ENCODE measurements at places on chromosomes 4 and X.

DNA sequence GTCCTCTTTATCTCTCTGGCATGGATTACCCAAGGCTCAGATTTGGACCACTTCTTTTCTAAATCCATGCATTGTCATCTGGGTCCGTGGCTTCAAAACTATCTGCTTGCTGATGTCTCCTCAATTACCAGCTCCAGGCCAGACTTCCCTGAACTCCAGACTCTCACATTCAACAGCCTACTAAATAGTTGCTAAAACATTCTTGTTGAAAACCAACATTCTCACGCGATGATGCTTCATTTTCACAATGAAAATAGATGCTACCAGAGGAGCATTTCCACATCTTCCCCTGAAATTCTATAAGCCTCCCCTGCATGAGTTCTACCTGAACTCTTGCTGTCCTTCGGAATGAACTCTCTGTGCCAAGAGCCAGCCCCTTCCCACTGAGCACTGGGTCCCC lies 5.2 kb upstream of the TLR6 start:
- DNase-seq: no peak

- DNase-seq: no peak
These were observed 63.9 kb downstream of the TRAPPC11 start for GRCh38 chr4:183722731-183723560.

- DNase-seq: no peak
These were observed 23.4 kb downstream of the ELF2 start for GRCh38 chr4:139153411-139154133.

DNA sequence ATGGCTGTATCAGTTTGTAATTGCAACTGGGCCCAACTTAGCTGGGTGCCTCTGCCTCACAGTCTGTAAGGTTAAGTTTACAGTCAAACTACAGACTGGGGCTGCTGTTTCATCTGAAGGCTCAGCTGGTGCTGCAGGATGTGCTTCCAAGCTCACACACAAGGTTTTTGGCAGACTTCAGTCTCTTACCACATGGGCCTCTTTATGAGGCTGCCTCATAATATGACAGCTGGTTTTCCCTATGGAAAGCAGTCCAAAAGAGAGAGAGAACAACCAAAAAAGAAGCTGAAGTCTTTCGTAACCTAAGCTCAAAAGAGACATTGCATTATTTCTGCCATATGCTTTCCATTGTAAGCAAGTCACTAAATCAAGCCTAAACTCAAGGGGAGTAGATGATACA lies 271.7 kb downstream of the DCTD start:
- no peak for DNase-seq

DNA sequence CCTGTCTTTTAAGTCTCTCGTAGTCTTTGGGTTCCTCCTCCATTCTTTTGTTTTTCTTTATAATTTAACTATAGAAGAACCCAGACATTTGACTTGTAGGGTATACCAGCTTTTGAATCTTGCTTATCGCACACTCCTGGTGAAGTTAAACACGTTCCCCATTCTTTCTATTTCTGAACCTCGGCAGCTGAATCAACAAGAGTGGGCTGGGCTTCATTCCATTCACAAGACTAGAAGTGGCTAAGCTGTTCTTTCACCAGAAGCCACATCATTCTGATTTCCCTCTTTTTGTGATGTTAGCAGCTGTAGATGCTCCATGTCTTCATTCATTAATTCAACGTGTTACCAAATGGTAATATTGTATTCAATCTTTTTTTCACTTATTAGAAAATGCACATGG lies 167.9 kb downstream of the CORIN start:
- DNase-seq: no peak

DNA sequence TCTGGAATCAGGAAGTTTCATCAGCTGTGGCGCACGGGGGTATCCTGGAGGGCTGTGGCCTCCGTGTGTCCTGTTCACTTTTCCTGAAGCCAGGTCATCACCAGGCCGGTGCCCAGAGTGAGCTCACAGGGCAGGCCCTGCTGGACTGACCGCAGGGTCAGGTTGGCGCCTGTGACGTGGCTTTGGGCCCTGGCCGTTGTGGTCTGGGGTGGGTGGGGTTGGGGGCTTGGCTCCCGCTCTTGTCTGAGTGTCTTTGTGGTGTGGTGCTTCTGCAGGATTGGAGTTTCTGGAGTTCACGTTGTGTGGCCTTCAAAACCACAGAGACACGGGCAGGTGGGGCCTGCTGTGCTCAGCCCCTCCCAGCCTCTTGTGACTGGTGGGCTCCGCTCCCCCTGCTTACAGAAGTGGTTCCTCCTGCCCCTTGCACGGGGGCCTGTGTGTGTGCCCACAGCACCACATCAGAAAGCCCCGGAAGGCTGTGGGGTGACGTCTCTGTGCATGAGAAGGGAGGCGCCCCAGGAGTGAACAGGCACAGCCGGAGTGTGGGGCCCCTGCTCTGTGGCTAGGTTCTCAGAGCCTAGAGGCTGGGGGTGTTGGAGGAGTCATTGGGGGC lies 9.5 kb downstream of the RGS12 start:
- DNase-seq: no peak

DNA sequence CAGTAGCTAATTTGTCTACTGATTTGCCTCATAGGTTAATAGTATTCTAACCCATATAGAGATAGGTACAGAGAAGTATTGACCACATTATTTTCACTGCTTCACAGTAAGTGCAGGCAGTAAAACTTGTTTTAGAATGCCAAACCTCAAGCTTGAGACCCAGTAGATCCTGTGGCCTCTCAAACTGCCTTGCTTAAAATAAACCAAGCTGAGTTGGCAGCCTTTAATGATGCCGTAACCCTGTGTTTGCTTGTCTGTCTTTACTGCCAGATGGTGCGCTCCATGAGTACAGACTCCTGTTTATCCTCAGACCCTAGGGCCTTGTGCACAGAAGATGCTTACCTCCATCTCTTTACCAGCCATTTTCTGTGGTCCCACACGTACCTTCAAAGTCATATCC lies 50.8 kb downstream of the ANXA3 start:
- no peak for DNase-seq

GRCh38 chr4:16079046-16079445 lies 4.8 kb downstream of the PROM1 start:
- no peak for DNase-seq

- no peak for DNase-seq
These were observed 487.4 kb downstream of the INPP4B start for GRCh38 chr4:142358656-142359055.

DNA sequence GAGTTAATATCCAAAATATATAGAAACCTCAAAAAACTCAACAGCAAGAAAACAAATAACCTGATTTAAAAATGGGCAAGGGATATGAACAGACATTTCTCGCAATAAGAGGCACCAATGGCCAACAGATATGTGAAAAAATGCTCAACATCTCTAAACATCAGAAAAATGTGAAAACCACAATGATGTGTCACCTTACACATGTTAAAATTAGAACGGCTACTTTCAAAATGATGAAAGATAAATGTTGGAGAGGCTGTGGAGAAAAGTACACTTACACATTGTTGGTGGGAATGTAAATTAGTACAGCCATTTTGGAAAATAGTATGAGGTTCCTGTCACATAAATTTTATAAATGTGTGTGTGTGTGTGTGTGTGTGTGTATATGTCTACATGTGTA lies 731.3 kb downstream of the DMD start:
- no peak for DNase-seq

- DNase-seq: no peak
These were observed 12.3 kb downstream of the SCARB2 start for GRCh38 chr4:76201276-76201675.

DNA sequence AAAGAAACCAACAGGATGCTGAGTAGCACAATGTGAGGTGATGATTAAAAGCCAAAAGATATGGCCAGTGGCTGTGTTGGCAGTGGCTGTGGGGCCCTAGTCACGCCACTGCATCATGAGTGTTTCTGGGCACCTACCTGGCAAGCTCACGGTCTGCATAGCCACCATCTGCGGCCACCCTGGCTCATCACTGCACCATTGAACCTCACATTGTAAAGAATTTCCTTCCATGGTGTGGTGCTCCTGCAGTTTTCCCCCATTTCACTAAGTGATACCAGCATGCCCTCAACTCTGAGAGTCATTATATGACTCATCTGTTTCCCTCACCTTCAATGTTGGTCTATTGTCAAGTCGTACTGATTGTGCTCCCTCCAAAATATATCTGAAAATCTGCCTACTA lies 45.5 kb upstream of the CLNK start:
- no peak for DNase-seq

- peak; percentile 64 for DNase-seq
These were observed 144.6 kb upstream of the NOCT start for GRCh38 chr4:138870737-138871554.

GRCh38 chr4:147633113-147633512 lies 15.9 kb downstream of the TMEM184C start:
- no peak for DNase-seq

- DNase-seq: no peak
These were observed 579.4 kb downstream of the GRXCR1 start for GRCh38 chr4:43471950-43472349.

GRCh38 chr4:52836678-52837077 lies 25.4 kb upstream of the RASL11B start:
- DNase-seq: peak; percentile 35

- DNase-seq: no peak
These were observed 63.7 kb upstream of the PLAC1 start for GRCh38 chrX:134721766-134722532.

DNA sequence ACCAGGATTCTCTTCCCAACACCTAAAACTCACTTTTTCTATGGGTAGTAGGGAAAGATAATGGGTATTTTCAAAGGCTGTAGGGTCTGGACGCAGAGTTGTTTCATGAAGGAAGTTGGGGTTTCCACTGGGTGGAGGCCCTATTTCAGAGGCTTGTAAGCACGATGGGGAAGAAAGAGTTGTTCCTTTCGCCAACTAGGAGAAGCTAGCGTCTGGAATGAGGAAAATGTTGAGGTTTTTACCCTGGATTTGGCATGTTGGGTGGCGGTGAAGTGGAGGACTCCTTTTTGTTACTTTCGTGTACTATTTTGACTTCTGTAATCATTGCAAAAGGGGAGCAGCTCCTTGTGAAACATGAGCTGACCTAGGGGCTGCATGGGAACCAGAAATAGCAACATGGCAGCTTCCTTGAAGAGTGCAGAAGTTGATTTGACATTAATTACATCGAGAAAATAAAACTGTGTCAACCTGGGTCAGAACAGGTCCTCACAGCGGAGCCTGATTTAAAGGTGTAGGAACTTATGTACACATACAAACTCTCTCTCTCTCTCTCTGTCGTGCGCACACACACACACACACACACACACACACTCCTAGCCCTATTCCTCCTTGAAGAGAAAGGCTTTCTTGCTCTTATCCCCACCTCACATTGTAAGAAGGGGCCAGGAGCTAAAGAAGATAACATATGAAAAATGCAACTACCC lies 19.1 kb downstream of the VSIG4 start:
- DNase-seq: no peak

DNA sequence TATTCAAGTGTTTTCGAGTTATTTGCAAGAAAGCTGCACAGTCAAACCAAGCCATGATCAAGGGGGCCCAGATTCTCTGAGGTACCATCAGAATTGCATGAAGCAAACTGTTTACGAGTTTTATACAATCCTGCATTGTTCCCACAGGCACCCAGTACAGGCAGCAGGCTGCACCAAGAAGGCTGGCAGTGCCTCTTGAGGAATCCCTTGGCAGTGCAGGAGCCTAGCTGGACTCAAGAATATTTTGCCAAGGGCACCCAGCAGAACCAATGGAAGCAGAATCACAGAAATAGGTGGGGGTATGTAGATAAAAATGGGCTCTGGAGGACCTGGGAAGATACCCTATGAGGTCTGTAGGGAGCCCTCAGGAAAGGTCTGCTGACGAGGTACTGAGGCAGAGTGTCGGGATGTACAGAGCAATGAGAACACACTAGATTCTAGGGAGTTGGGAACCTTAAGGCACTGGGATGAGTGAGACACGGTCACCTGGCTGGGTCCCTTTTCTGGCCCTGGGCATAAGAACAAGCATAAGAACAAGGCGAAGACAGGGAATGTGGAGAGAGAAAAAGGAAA lies 2.5 kb upstream of the PLP1 start:
- peak; percentile 5 for DNase-seq

- peak; percentile 80 for DNase-seq
These were observed 86.1 kb downstream of the SOWAHB start for GRCh38 chr4:76811604-76812412.

DNA sequence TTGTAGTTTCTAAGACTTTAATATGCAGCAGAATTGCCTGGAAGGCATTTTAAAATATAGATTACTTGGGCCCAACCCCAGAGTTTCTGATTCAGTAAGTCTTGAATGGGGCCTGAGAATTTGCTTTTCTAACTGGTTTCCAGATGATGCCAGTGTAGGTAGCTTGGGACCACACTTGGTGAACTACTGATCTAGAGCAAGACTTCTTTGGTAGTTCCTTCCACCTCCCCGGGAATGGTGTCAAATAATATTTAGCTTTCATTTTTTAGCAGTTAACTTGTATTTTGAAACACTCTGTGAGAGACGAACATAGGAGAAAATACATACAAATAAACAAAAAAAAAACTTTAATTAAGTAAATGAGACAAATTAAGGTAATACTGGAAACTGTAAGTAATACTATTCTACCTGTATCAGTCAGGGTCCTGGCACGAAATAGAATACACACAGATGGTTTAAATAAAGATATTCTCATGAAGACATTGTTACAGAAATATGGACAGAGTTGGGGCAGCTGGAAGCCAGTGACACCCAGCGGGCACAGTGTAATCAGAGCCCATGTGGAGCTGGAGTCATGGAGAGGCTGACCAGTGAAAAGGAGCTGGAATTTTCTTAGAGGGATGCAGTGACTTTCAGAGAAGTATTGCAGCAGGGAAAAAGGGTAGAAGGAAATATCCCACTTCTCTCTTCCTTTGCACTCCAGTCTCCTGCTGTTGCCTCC lies 905.7 kb downstream of the CCSER1 start:
- no peak for DNase-seq

DNA sequence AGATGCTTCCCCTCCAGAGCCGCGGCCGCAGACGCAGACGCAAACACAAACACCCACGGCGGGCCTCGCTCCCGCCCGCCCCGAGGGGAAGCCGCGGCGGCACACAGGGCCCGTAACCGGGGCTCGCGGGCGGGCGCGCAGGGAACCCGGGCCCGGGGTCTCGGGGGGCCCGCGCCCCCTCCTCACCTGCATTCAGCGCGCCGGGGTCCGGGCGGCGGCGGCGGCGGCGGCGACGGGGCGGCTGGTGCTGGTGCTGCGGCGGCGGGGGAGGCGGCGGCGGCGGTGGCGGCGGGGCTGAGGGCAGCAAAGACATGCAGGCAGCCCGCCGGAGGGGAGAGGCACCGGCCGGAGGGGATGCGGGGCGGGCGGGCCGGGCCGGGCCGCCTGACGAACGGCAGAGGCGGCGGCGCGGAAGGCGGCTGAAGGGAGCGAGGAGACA lies 255 bp upstream of the CNOT6L start:
- DNase-seq: no peak

- DNase-seq: no peak
These were observed 61.9 kb upstream of the IRF2 start for GRCh38 chr4:184536065-184536880.

- DNase-seq: no peak
These were observed 624.2 kb downstream of the GLUD2 start for GRCh38 chrX:121671649-121672048.

GRCh38 chrX:119251386-119251785 lies 15.3 kb downstream of the PGRMC1 start:
- no peak for DNase-seq

Measured in fibroblast of skin of left quadriceps (primary cell).